ENCODE measurements at places on chromosomes 3 and 15. TPM values are rescaled to one million over a fixed set of nuclear protein-coding genes. Genes with fewer than 3 reads are reported as not detected.

The MYL3 gene
- total RNA-seq: not detected

The CYP11A1 gene
- total RNA-seq: 1.0 TPM

The CIAO2A gene
- total RNA-seq: 70.1 TPM

The TM6SF1 gene
- 3.0 TPM for total RNA-seq

The SMAD6 gene
- 16.6 TPM for total RNA-seq
